ENCODE measurements at places on chromosomes 1 and 21. TPM values are rescaled to one million over a fixed set of nuclear protein-coding genes. Genes with fewer than 3 reads are reported as not detected.

- no peak for DNase-seq
Measured at GRCh38 chr1:58857680-58858673, 74.1 kb upstream of the JUN start.

- no peak for DNase-seq
Measured at GRCh38 chr1:13970631-13971247, 270.8 kb downstream of the PRDM2 start.

DNA sequence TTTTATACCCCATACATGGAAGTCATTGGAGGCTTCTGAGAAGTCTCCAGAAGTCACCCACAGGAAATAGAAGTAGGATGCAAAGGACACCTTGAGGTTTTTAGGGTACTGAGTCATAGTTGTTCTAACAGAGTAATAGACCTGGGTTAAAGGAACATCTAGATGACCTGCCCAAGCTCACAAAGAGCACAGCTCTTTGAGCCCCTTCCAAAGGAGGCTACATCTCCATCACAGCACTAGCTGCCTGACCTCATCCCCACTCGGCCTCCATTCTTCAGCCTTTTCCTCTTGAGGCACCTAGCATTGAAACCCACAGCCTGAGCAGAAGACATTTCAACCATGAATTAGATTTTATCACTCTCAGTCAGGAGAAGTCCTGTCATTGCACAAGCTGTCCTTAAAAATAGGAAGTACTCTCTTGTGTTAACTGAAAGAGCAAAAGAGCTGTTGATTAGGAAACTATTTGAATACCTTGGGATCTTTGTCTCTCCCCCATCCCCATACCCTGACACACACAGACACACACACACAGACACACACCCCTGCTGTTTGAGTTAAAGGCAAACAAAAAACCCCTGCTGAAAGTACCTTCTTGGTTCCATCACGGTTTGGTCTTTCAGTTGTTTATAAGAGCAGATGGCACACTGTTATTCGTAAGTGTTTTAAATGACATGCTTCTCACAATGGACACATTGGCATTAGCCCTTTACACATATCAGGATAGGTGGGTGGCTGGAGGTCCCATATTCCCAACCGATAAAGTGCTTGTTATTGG lies 22.2 kb downstream of the MKNK1 start:
- DNase-seq, result no peak

- DNase-seq, result no peak
Measured at GRCh38 chr1:28193701-28194161, 17.2 kb upstream of the PTAFR start.

DNA sequence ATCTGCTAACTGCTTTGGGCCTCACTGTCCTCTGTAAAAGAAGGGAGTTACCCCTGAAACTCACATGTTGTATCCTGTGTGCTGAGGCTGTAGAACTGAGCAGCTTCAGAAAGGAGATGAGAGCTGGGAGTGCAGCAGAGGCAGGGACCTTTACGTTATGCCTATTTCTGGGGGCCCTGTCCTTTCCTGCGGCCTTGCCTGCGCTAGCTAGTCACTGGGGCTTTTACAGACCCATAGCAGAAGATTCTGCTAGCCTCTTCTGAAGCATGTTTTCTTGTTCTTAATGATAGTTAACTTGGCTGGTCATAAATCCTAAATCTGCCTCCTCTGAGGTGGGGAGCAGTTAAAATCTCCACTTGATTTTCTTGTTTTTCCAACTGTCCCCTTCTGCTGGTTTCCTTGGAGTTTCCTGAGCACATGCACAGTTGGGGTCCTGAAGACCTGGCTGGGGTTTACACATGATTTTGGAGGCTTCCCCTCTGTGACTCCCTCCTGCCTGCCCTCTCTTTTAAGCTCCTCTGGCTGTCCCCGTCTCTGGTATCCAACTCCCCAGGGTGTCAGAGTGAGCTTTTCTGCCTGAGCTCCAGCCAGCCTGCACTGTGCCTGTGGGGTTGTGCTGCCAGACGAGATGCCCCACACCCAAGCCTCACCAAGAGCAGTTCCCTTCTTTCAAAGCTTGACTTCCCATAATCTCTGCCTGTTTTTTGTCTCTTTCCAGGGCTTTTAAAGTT lies 76.6 kb downstream of the NOS1AP start:
- no peak for DNase-seq

GRCh38 chr1:35178874-35179380 lies 14.0 kb downstream of the SFPQ start:
- DNase-seq, result no peak

Gene CRYAA
- total RNA-seq, result not detected

Gene NECTIN4
- not detected for total RNA-seq
